ENCODE measurements at places on chromosomes 1 and 21. TPM values are rescaled to one million over a fixed set of nuclear protein-coding genes. Genes with fewer than 3 reads are reported as not detected.

The HTR6 gene
- total RNA-seq: not detected

The GPR37L1 gene
- not detected for total RNA-seq

The PFKFB2 gene
- 4.5 TPM for total RNA-seq

The LENEP gene
- total RNA-seq: 3.2 TPM

The VSIG8 gene
- not detected for total RNA-seq

The AGBL4 gene
- total RNA-seq: not detected

The LAMC2 gene
- total RNA-seq: not detected

The ALX3 gene
- total RNA-seq: not detected

DNA sequence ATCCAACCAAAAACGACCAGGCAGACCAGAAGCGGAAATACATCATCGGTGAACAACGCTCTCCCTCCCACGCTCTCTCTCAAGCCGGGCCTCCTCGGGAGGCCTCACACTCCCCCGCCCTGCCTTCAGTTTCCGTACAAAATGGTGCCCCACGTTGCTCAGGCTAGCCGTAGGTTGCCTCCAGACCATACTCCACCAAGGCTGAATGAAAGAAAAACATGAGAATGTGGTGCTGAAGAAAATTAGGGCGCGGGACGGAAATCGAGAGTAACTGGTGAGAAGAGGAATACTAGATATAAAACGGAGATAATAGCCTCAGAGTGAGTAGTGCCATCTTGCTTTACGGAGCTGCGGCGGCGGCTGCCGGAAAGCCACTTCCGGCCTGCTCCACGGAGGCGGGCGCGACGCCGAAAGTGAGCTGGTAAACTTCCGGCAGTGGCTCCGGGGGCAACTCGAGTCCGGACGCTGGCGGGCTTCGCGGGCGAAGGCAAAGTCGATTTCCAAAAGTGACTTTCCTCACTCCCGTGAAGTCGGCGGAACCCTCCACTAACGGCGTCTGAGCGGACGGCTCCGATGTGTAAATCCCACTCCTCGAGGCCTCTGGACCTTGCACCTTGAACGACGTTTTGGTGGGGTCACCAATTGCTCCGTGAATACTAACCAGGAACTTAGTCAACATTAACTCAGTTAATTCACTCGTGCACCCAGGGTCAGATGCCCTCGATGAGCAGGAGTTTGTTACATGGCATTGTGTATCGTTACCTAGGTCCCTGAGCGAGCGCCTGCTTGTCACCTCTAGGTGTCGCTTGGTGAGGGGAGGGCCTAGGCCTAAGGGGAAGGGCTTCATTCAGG is at the start of gene SH3BP5L:
Gene SH3BP5L, minus strand, starts transcription at position 7 of the 852 bp plus-strand sequence. CDS start 980 bp downstream, outside the sequence.
- peak; percentile 96 for DNase-seq

DNA sequence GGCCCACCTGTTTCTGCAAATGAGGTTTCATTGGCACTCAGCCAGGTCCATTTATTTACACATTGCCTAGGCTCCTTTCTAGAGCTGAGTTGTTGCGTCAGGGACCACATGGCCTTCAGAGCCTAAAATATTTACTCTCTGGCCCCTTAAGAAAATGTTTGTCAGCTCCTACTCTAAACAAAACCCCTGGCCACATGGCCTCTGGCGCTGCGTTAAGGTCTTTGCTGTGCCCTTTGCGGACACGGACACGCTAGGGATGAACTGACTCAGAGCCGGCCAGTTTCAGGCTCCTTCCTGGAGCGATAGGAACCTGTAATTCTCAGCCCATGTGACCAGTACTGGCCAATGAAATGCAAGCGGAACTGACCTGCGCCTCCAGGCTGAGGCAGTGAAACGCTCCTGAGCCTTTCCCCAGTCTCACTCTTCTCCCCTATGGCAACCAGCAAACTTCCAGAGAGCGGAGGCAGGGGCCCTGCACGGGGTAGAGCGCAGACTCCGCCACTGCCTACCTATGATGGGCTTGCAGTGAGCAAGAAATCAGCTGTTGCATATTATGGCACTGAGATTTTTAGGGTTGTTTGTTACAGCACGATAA is 160.3 kb downstream of the ETS2 start:
- DNase-seq: no peak

- no peak for DNase-seq
Measured at GRCh38 chr1:206738370-206739366, 31.9 kb upstream of the IL19 start.

- no peak for DNase-seq
Measured at GRCh38 chr1:111878649-111879048, 110.8 kb downstream of the KCND3 start.

DNA sequence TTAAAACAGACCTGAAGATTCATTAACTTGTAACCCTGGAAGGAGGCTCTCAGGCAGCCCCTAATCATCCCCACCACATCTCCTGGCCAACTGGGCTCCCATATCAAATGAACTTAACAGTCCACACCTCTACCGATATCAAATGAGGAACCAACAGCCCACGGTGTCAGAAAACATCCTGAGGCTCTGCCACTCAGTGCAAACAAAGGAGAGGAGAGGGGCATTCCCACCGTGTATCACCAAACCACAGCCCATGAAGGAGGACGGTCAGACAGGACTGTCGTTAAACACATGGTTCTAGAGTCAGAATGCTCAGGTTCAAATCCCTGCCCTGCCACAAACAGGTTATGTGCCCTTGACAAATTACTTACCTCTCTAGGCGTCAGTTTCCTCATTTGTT is 52.5 kb downstream of the ERI3 start:
- no peak for DNase-seq

DNA sequence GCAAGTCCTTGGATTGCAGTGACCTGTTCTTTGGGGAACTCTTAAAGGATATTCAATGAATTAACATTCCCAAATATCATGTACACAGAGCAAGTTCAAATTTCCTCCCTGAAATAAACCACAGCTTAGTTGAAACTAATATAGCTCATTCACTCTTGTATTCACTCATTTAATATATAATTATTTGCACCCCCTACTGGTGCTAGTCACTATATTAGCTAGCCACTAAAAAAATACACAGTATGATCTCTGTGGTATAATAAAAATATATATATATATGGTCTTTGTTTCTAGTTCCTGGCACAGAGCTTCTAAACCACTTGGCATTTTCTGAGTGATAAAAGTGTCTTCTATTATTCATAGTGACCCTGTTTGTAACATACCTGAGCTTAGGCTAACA is 177.3 kb upstream of the LYPLAL1 start:
- DNase-seq: no peak

- no peak for DNase-seq
Measured at GRCh38 chr1:180173451-180173850, 18.8 kb downstream of the QSOX1 start.

DNA sequence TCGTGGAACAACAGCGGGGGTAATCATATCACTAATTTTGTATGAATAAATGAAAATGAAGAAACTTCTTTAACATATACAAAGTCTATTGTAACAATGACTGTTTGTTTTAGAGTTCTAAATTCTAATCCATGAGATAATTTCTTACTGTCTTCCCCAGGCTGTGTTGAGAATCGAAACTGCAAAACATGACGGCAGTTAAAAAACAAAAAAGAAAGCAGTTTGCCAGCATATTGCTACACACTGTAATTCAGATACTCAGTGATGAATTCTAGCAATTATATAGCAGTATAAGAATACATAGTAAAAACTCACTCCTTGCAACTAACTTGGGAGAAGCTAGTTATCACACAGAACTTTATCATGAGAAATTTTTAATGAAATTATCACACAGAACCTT is 22.1 kb downstream of the INSL5 start:
- no peak for DNase-seq

- no peak for DNase-seq
Measured at GRCh38 chr1:220696863-220697231, 6.7 kb downstream of the C1orf115 start.

- no peak for DNase-seq
Measured at GRCh38 chr1:226943156-226943555, 3.1 kb downstream of the COQ8A start.

GRCh38 chr1:183812686-183813569 is 8.0 kb downstream of the RGL1 start:
- no peak for DNase-seq

DNA sequence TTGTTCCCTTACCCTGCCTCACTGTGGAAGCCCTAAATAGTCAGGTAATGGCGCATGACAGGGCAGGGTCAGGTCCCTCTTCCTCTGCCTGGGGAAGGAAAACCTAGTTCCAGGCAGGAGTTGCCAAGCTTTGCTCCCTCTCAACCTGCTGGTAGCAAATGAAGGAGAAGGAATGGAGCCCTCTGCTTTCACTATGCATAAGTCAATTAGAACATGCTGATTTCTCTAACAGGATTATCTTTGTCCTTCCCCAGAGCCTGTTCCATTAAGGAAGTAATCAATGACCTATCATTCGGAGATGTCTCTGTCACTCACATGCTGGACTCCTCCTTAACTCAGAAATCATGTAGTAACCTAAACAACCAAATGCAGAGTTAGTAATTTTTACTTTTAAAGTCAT is 161.8 kb upstream of the NFIA start:
- no peak for DNase-seq

DNA sequence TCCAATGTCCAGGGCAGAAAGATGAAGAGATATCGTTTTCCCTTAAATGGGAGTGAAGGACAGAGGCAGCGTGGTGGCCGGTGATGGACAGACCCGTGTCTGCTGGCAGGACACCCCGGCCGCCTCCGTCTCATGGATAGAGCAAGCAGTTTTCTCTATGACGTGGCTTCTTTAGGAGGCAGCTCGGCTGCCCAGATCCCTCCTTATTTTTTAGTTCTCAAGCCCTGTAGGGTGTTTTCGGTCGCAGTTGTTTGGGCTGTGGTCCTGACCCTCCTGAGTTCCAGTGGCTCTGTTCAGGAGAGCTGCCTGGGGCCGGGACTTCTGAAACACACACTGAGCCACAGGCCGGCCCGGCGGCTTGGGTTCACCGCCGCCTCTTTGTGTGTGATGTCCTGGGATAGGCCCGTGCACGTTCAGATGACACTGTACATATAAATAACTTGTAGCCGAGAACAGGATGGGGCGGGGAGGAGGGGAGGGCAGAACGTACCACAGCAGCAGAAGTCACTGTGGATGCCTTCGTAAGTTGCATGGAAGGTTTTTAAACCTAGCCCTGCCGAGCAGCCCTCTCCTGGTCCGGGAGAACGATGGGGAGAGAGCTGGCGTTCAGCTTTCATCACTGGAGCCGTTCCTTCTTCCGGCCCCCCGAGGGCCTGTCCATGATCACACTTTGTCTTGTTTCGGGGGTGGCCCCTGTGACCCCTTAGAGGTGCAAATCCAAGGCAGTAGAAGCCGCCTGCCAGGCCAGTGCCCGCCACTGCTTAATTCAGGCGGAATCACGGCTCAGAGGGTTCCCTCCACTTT is 65.2 kb downstream of the SIK1 start:
- DNase-seq: peak; percentile 83

DNA sequence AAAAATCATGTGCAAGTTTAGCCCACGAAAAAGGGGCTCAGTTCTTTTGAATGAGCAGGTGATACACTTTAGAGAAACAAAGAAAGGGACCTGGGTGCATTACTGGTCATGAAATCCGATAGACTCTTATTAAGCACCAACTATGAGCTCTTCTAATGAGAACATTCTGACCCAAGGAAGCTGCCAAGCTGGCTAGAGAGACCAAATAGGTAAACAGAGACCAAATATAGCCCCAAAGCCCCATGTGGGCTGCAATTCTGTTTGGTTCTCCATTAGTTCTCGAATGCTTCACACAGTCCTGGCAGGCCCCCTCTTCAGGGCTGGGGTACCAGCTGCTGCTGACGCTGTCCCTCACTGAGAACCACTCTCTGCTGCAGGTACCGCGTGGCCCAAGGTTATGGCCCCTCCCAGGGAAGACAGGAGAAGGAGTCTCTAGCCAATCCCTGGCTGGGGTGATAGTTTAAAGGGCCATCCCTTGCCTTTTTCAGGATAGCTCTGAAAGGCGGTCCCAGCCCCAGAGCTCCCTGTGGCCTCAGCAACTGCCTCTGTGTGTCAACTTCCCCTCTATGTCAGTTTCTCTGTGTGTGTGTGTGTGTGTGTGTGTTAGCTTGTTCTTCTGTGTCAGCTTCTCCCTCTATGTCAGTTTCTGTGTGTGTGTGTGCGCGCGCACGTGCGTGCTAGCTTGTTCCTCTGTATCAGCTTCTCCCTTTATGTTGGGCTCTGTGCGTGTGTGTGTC is 7.1 kb upstream of the UBXN10 start:
- DNase-seq: no peak

DNA sequence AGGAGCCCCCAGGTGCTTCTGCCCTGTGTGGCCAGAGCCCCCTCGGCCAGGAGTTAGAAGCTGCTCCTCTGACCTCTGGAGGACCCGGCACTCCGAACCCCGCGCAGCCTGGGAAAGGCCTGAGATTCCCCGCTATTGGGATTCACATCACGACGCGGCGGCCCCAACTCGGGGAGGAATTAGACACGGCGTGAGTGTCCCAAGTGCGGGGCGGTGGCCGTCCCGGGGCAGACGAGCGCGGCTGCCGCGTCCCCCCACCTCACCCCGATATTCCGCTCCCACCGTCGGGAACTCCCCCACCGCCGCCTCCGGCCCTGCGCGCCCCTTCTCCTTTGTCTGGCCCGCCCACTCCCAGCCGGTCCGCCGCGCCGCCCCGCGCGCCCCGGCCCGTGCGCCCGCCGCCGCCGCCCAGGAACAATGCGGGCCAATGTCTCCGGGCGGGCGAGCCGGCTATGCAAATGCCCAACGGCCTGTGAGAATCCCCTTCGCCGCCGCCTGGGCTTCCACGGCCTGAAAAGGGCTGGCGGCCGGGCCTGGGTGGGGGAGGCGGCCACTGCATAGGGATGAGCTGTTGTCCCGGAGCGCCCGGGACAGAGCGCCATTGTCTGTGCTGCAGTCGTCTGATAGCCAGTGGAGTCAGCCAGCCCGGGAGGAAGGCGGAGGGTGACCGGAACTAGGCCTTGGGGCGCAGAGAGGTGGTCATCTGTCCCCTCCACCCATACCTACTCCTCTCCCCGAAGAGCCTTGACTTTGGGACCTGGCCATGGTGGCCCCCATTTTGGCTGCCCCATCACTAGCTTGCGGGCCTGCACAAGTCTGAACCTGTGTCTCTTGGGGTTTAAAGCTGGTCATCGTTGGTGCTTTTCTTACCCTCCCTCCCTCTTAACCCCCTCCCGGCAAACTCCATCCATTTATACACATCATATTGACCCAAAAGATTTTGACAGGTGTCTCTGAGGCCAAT is 19.4 kb downstream of the RHBG start:
- no peak for DNase-seq

DNA sequence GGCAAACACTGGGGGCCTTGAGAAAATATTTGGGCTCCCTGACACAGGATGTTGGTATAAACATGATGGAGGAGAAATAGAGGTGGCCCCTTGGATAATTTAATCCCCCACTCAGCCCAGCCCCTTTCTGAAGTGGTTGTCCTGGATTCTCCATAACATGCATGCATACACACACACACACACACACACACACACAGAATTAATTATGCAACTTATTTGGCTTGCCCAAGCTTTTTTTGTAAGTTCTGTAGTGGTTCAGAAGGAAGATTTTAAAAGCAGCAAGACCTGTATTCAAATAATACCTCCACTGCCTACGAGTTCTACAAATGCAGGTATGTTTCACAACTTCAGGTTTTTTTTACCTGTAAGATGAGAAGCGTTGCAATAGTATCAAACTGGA is 15.0 kb downstream of the ATF3 start:
- DNase-seq: no peak

- no peak for DNase-seq
Measured at GRCh38 chr1:9881838-9882249, 28.2 kb downstream of the CTNNBIP1 start.
